Stimulated activated CD8-positive, alpha-beta memory T cell treated with anti-CD3 and anti-CD28 coated beads, Interleukin-12 subunit alpha, Interleukin-12 subunit beta, amount 100 ng/mL, for 1 hour (primary cell): ENCODE measurements at places on chromosomes 16 and 17.

- no peak for DNase-seq
Measured at GRCh38 chr16:75044800-75045361, 46.1 kb downstream of the ZNRF1 start.

DNA sequence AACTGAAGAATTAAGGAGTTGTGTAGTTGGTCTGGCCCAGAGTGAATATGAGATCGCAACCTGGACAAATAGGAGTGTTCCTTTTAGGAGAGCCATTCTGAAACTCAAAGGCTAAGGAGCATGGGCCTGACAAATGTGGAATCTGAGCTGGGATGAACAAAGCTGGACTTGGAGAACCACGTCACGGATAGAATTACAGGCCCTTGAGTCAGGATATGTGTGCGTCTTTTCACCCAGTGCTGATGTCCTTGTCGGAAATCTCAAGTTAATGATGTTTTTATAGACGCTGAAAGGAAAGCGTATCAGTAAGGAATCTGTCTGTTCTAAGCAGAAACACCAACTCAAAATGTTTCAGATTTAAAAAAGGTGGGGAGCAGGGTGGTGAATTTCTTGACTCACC is 173.8 kb upstream of the ZKSCAN2 start:
- no peak for DNase-seq

DNA sequence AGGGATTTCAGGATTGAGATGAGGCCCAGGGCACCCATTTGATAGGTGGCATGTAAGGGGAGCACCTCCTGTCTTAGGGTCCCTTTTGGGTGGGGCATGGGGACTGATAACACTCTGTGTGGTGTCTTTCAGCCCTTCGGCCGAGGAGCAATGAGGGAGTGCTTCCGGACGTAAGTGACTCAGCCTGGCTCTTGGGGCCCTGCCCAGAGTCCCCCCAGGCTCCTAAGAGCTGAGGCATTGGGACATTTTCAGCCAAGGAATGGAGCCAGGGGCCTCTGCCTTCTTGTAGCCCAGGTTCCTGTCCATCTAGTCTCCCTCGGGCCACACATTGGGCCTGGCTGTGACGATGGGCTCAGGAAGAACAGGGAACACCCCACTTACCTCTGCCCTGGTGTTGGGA is 44.4 kb downstream of the EEF2K start:
- no peak for DNase-seq

DNA sequence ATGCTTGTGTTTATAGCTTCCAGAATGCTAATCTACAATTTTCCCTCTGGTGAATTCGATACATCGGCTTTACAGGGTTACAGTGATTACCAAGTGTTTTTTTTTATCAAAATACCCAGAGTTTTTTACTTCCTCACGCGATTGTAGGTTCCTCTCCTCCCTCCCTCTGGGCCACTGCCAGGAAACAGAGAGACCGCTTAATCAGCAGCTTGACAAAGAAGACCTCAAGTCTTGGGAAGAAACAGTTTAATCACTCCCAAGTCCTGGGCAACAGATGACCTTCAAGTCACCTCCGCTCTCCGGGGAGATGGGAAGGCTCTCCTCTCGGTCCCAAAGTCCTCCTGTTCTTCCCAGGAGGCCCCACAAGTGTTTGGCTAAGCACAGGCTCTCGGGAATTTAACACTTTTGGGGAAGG is 23.5 kb downstream of the SMTNL2 start:
- DNase-seq = no peak

- no peak for DNase-seq
Measured at GRCh38 chr17:18228176-18228682, 2.8 kb downstream of the LLGL1 start.
